Suppressor macrophage (primary cell): ENCODE measurements at places on chromosomes 11 and 22.

DNA sequence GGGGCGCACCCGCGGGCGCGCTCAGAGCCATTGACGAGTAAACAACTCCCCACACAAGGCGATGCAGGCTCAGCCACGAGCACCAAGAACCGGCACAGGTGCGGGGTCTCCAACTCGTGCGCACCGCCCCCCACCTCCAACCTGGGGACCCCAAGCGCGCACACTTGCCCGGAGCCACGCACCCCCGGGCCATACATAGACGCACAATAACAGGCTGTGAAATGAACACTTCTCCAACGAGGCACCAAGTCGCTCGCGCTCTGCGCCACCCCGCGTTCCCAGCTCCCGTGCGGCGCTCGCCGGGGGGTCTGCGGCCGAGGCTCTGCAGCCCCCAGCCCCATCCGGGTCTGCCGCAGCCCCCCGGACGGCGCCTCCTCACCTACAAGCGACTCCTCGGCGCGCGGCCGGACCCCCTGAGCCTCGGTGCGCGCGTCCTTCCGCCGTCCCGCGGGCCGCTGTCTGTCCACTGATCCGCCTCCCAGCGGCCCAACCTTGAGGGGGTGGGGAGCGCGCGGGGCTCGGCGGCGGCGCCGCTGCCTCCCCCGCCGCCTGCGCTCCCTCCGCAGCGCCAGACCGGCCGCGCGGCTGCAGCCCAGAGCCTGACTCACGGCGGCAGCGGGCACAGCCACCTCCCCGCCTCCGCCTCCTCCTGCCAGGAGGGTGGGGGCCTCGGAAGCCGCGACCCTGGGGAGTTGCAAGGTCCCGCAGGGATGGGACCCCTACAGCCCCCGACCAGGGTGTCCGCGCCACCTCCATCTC is 1.6 kb downstream of the IFITM10 start:
- peak; percentile 83 for DNase-seq

GRCh38 chr11:47899801-47900200 is 51.7 kb upstream of the NUP160 start:
- no peak for DNase-seq

DNA sequence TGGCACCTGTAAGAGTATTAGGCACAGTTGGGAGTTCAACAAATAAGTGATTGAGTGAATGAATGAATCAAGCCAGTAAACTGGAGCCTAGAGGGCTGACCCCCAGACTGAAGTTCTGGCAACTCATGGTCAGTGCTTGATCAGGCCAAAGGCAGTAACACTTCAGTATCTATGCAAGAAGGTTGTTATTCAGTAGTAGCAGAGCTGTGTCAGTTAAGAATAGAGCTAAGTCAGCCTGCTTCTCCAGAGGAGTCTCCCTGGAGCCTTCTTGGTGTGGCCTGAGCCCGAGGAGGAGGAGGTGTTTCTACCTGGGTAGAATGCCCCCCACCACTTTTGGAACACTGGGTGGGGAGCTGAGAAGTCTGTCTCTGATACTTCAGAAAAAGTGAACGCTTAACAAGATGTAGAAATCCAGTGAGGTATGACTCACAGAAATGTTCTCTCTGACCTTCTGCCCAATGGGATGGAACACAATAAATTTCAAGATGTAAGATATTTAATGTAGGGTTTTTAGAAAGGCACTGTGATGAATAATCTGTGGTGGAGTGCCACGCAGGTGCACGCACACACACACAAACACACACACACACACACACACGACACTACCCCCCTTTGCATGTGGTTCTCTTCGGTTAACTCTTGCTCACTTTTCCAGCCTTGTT is 219.9 kb downstream of the HIPK3 start:
- DNase-seq: no peak

DNA sequence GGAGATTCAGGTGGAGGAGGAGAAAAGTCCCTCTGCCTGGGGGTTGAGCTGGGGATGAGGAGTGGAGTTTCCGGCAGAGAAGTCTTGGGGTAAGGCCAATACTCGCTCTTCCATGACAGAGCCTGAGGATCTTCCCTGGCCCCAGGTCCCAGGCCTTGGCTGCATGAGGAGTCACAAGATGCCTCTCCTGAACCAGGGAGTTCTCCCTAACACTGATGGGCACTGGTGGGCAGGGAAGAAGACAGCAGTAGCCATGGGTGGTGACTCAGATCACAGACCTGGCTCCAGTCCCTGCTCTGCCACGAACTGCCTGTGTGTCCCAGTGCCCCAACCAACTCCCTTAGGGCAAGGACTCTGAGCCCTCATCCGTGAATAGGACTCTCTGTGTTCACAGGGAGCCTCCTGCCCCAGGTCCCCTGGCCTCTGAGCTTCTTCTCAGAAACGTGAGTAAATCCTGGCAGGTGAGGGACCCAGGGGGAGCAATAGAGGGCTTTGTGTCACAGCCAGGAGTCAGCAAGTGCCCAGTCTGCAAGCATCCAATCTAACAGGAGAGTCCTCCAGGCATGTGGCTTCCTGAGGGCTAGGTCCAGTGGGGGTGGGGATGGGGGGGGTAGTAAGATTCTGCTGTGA is 45.5 kb upstream of the FTH1 start:
- no peak for DNase-seq

DNA sequence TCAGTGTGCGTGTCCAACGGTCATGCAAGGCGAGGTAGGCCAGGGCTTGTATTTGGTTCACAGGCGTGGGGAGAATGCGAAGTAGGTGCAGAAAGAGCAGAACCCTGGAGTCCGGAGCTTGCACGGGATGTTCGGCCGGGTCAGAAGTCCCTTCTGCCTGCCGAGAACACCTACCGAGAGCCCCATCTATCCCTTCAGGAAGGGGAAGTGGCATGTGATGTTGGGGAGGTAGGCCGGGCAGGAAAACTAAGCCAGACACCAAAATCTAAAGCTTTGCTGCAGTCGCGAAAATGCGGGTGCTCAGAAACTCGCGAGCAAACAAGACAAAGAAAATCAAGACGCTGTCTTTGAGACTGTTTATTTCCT is 435 bp upstream of the TAF6L start:
- DNase-seq: no peak

DNA sequence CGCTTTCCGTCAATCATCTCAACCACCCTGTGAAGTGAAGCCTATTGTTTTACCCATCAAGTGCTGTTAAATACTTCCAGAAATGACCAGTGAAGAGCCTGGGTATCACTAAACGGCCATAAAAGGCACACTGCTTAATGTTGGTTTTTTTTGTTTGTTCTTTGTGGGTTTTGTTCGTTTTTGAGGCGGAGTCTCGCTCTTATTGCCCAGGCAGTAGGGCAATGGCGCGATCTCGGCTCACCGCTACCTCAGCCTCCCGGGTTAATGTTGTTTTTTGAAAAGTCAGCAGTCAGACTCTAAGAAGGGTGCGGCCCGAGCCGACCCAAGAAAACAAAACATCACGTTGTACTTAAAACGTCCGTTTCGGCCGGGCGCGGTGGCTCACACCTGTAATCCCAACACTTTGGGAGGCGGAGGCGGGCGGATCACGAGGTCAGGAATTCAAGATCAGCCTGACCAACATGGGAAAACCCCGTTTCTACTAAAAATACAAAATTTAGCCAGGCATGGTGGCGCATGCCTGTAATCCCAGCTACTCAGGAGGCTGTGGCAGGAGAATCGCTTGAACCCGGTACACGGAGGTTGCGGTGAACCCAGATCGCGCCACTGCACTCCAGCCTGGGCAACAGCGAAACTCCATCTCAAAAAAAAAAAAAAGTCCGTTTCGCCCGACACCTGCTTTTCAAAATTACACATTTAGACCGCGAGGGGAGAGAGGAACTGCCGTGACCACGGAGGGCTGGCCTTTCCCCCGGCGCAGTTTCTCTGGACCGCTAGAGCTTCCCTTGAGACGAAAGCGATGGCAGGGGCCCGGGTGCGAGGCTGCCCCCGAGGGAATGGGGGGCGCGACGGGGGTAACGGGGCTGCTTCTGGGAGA is 714 bp downstream of the CD59 start:
- peak; percentile 61 for DNase-seq

GRCh38 chr11:21811572-21811971 is 381.3 kb upstream of the ANO5 start:
- DNase-seq: no peak

- DNase-seq: peak; percentile 14
These were observed 66.7 kb downstream of the HSD17B12 start for GRCh38 chr11:43747130-43747802.

- no peak for DNase-seq
These were observed 25.1 kb upstream of the CAPRIN1 start for GRCh38 chr11:34026432-34026831.

DNA sequence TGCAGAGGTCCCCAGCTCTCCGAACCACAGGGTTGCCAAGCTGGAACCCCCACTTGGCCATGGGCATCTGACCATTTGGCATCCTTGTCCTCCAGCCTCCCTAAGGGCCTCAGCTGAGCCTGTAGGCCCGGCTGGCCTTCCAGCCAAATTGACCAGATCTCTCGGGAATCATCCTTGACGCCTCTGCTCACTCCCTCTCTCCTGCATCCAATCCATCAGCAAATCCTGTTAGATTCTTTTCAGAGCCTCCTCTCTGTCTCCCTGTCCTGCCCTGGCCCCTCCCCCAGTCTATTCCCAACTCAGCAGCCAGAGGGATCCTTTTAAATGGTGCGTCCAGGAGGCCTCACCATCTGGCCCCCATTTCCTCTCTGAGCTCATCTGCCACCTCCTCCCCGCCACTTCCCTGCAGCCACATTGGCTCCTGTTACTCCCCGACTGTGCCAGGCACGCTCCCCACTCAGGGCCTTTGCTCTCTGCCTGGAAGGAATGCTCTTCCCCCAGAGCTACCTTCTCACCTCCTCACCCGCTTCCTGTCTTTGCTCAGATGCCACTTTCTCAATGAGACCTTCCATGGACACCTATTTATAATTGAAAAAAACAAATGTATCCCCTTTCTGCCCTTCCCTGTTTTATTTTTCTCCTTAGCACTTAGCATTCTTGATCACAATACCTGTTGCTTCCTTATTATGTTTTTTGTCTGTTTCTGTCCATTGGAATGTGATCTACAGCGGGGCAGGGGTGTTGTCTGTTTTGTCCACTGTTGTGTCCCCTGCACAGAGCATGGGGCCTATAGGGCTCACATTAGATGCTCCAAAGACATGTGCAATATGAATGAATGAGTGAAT is 78.1 kb downstream of the NFAM1 start:
- no peak for DNase-seq

- no peak for DNase-seq
These were observed 123.4 kb downstream of the C11orf58 start for GRCh38 chr11:16861862-16862261.

- no peak for DNase-seq
These were observed 6.0 kb downstream of the AIFM3 start for GRCh38 chr22:20972933-20973577.

DNA sequence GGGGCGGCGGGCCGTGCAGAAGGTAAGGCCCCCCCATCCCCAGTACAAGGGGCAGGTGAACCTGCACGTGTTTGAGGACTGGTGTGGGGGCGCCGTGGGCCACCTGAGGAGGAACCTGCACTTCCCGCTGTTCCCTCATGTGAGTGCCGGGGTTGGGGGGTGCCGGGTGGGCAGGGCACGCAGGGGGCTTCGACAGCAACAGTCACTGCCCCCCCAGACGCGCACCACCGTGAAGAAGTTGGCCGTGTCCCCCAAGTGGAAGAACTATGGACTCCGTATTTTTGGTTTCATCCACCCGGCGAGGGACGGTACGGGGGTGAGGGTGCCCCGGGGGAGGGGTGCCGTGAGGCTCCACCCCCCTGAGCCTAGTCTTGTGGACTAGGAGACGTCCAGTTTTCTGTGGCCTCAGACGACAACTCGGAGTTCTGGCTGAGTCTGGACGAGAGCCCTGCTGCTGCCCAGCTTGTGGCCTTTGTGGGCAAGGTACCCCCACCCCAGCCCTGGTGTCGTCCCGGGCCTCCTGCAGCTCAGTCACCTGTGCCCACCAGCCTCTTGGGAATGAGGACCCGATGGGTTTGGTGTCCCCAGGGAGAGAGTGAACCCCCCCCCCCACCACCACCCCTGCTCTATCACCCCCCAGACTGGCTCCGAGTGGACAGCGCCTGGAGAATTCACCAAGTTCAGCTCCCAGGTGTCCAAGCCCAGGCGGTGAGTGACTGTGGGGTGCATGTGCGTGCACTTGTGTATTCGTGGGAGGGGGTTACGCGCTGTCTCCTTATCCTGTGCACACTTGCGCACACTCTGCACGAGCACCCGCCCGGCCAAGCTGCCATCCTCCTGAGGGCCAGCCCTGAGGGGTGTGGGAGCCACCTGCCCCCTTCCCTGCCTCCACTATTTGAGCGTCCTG is 3.8 kb downstream of the B4GALNT4 start:
- no peak for DNase-seq

DNA sequence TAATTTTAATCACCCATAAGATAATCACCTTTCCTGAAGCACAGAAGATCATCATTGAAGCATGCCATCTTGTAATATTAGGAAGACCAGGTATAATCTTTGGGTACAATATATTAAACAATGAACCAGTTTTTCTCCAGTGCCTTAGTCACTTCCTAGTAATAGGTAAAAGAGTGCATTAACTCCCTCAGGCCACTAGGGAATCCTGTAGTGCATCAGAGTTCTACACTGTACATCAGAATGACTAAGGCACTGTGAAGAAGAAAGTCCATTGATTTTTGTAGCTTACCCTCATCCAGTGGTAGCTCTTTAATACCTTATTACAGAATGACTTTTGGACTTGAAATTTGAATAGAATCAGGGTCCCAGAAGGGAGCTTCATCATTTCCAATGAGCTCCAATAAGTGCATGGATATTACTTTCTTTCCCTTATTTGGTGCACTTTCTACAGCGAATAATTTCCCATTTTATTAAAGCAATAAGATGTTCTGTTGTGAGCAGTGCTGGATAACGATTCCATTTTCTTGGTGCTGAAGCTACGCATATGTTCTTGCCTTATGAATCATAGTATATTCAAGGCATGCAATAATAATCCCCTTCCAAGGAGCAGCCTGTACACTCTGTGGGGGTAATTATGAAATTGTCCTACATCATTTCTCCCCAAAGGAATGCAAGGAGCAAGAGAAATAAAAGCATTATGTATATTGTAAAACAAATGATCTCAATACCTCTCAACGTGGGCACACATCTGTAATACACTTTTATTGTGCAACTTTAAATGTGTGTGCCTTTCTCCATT is 4.7 kb downstream of the C11orf87 start:
- peak; percentile 2 for DNase-seq

GRCh38 chr11:67646535-67647336 is 3.8 kb downstream of the ACY3 start:
- no peak for DNase-seq

DNA sequence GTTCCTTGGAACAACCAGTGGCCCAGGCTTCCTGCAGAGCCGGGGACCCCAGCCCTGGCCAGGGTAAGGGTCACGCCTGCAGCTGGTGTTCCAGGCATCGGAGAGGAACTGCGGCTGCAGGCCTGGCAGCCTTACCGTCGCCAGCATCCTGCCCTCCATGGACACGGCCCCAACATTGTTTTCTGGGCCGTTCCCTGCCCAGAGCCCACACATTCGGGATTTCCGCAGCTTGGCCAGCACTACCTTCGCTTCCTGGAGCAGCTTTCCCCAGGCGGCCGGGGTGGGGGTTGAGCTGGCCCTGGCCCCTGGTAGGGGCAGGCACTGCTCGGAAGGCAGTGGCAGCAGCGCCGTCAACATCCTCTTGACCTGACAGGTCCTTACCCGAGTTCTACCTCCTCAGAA is 17.7 kb downstream of the TXN2 start:
- no peak for DNase-seq

GRCh38 chr11:55942785-55943392 is 6.7 kb upstream of the OR5I1 start:
- peak; percentile 9 for DNase-seq

- DNase-seq: no peak
These were observed 113.0 kb downstream of the ME3 start for GRCh38 chr11:86559311-86559945.
